Panc1 (cell line): ENCODE measurements at places on chromosomes 7 and 10. TPM values are rescaled to one million over a fixed set of nuclear protein-coding genes. Genes with fewer than 3 reads are reported as not detected.
A peak's percentile ranks its signal among the peaks of the same experiment; 100 is the strongest.

DNA sequence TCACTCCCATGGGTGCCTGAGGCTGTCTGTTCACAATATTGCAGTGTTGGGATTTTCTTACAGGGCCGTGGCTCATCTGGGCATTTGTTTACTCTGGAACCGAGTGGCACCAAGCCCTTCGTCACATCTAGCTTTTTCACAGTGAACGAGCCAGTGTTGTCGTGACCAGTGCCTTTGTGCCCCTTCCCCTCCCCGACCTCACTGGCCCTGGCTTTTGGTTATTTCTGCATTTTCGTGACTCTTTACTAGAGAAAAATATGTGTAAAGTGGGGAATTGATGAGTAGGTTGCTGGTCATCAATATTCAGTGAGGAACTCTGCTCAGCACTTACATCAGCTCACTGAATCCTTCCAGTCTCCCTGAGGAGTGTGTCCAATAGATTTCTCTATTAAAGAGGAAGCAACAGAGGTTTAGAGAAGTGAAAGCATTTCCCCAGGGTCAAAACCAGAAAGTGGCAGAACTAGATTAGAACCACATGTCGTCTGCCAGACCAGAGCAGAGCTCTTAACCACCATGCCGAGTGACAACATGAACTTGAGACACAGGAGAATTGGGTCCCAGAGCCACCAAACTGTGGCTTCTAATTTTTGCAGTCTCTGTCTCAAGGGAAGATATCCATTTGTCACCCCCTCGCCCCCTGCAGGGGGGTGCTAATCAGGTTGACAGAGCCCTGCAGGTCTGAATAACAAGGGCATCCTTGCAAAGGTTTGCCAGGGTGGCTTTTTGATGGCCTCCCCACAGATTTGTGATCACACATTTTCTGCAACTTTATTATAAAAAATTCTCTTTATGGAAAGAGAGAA lies 125.3 kb downstream of the CHN2 start:
- H3K4me3 ChIP-seq = no peak overlapping the region
- H3K4me1 ChIP-seq = no peaks in the 10 kb centered on the region
- no peak for DNase-seq
- no peak overlapping the region for H3K27ac ChIP-seq
- H3K36me3 ChIP-seq = no peaks in the 10 kb centered on the region
- H3K27me3 ChIP-seq = peaks cover 23% of the 10 kb centered on the region

DNA sequence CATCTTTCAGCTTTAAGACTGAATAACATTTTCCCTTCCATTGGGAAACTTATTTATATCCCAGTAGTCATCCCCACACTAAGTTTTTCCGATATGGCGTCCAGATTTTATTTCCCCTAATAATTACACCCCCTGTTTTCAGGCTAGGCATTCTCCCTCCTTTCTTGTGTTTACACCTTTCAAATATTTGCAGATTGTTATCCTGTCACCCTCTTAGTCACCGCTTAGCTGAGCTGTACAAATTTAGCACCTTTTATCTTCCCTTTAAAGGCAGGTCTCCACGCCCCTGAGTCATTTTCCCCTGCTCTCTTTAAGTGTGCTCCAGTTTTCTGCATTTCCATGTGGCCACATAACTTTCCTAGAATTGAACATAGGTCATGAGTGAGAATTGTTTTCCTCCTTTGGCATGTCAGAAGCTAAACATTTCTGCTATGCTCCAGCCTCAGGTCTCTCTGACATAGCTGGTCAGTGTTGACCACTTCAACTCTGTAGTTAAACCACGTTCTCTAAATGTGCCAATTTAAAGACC lies 47.4 kb downstream of the LRRC4 start:
- H3K4me1 ChIP-seq = no peaks in the 10 kb centered on the region
- no peaks in the 10 kb centered on the region for H3K27me3 ChIP-seq
- H3K27ac ChIP-seq = no peak overlapping the region
- DNase-seq = peak; percentile 20
- no peak overlapping the region for H3K4me3 ChIP-seq
- no peaks in the 10 kb centered on the region for H3K36me3 ChIP-seq

- H3K27ac ChIP-seq = peak overlapping the region; percentile 70
- no peak for DNase-seq
- H3K36me3 ChIP-seq = no peaks in the 10 kb centered on the region
- H3K4me1 ChIP-seq = peaks cover 27% of the 10 kb centered on the region
- no peak overlapping the region for H3K4me3 ChIP-seq
Observed at GRCh38 chr7:7653593-7654187, 13.1 kb downstream of the UMAD1 start.

DNA sequence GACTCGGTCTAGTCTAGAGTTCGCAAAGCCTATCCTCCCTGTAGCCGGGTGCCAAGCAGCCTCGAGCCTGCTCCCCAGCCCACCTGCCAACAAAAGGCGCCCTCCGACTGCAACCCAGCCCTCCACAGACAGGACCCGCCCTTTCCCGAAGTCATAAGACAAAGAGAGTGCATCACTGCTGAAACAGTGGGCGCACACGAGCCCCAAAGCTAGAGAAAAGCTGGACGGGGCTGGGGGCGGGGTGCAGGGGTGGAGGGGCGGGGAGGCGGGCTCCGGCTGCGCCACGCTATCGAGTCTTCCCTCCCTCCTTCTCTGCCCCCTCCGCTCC lies 622 bp upstream of the COL1A2 start:
- H3K36me3 ChIP-seq = no peaks in the 10 kb centered on the region
- no peak for DNase-seq
- H3K27me3 ChIP-seq = no peaks in the 10 kb centered on the region
- H3K4me1 ChIP-seq = no peaks in the 10 kb centered on the region
- no peak overlapping the region for H3K4me3 ChIP-seq
- H3K27ac ChIP-seq = no peak overlapping the region

DNA sequence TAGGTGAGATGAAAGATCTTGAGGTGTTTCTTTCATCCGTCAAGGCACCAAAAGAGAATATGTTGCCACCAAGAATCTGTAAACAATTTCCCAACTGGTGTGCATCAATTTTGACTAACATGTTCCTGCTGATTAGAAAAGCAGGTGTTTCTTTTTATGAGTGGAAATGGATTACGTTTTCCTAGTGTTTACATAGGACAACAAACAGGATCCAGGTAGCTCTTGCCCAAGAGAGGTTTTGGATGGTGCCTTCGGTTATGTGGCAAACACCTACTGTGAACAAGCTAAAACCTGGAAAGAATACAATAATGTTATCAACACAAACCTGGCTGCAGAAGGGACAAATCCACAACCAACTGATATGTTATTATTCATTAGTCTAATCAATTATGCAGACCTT lies 53.6 kb upstream of the WNT16 start:
- H3K27ac ChIP-seq = no peak overlapping the region
- no peak for DNase-seq
- H3K4me1 ChIP-seq = no peaks in the 10 kb centered on the region
- H3K36me3 ChIP-seq = no peaks in the 10 kb centered on the region
- H3K27me3 ChIP-seq = peaks cover 2% of the 10 kb centered on the region; the same call in 1 of the 2 replicates
- H3K4me3 ChIP-seq = no peak overlapping the region

GRCh38 chr10:60717852-60718251 lies 60.4 kb upstream of the CDK1 start:
- H3K27me3 ChIP-seq = no peaks in the 10 kb centered on the region; the same call in 1 of the 2 replicates
- DNase-seq = no peak
- no peak overlapping the region for H3K4me3 ChIP-seq
- no peaks in the 10 kb centered on the region for H3K4me1 ChIP-seq

- no peaks in the 10 kb centered on the region for H3K36me3 ChIP-seq
- no peak overlapping the region for H3K4me3 ChIP-seq
- no peaks in the 10 kb centered on the region for H3K27me3 ChIP-seq
- H3K27ac ChIP-seq = peak overlapping the region; percentile 57
Observed at GRCh38 chr10:79089632-79090031, 20.9 kb downstream of the ZMIZ1 start.

DNA sequence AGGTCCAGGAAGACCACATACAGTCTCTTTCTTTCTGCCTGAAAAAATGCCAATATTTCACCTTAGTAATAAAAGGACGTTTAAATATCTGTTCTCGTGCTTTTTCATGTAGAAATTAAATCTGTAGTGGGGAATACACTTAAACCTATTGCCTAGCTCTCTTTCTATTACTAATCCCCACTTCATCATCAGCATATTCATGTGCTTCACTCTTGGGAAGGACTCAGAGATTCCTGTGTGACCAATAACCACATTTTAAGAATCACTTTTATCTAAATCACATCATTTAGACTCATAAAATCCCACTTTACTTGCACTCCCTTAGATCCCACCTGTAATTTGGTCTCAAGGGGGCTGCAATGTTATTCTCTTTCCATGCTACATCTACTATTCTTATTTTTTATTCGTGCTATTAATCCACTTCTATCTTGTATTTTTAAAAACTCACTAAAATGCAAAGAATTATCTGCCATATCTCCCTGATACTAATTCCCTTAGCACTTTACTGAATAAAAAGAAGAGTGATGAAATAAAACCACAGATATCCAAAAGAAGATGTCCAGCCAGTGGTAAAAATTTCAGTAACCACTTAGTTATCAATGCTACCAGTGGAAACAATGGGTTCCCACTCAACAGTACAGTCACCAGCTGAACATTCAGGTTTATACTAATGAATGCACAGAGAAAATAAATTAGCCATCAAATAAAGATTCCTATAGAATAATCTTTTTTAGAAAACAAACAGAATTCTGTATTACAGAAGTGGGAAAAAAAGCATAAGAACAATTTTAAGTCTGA lies 102.1 kb downstream of the PPP1R17 start:
- no peak overlapping the region for H3K27ac ChIP-seq
- H3K27me3 ChIP-seq = no peaks in the 10 kb centered on the region
- no peaks in the 10 kb centered on the region for H3K4me1 ChIP-seq
- no peak overlapping the region for H3K4me3 ChIP-seq

GRCh38 chr7:22630069-22630468 lies 96.9 kb upstream of the IL6 start:
- DNase-seq = no peak
- H3K36me3 ChIP-seq = no peaks in the 10 kb centered on the region
- no peak overlapping the region for H3K4me3 ChIP-seq
- no peaks in the 10 kb centered on the region for H3K27me3 ChIP-seq
- no peak overlapping the region for H3K27ac ChIP-seq

DNA sequence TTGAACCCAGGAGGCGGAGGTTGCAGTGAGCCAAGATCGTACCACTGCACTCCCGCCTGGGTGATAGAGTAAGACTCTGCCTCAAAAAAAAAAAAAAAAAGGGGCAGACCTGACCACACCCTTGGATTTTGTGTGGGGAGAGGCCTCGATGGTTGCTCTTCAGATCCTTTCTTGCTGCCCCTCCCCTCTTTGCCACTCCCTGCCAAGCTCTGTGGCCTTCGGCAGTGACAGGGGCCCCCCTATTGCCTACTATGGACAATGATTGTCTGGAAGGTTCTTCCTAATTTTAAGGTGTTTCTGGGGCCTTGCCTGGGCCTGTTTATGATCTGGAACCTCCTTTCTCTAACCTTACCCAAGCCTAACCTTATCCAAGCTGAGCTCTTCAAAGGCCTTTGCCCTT lies 795 bp downstream of the PRF1 start:
- H3K36me3 ChIP-seq = no peaks in the 10 kb centered on the region
- H3K4me3 ChIP-seq = no peak overlapping the region
- H3K27ac ChIP-seq = no peak overlapping the region
- H3K4me1 ChIP-seq = no peaks in the 10 kb centered on the region
- DNase-seq = no peak
- H3K27me3 ChIP-seq = no peaks in the 10 kb centered on the region

- H3K4me1 ChIP-seq = no peaks in the 10 kb centered on the region
- H3K27ac ChIP-seq = no peak overlapping the region
- no peak overlapping the region for H3K4me3 ChIP-seq
- H3K36me3 ChIP-seq = no peaks in the 10 kb centered on the region
Observed at GRCh38 chr10:74977913-74978847, 133.3 kb upstream of the SAMD8 start.

FOXP2 gene
- 0.54 TPM for total RNA-seq

- H3K27ac ChIP-seq = no peak overlapping the region
- 0 out of 2 replicates have a peak, but pooled peaks cover 4% of the 10 kb centered on the region for H3K36me3 ChIP-seq
- H3K4me3 ChIP-seq = no peak overlapping the region
Observed at GRCh38 chr10:69512901-69513300, 60.3 kb downstream of the NEUROG3 start.

GRCh38 chr7:66150471-66150870 lies 35.8 kb downstream of the CRCP start:
- DNase-seq = no peak
- H3K4me3 ChIP-seq = no peak overlapping the region
- H3K27me3 ChIP-seq = no peaks in the 10 kb centered on the region
- H3K36me3 ChIP-seq = peaks cover 5% of the 10 kb centered on the region; the same call in 1 of the 2 replicates
- no peak overlapping the region for H3K27ac ChIP-seq

- no peaks in the 10 kb centered on the region; the same call in 1 of the 2 replicates for H3K4me1 ChIP-seq
- H3K27me3 ChIP-seq = peaks cover 4% of the 10 kb centered on the region; the same call in 1 of the 2 replicates
- no peaks in the 10 kb centered on the region for H3K36me3 ChIP-seq
- no peak for DNase-seq
- H3K4me3 ChIP-seq = no peak overlapping the region
- no peak overlapping the region for H3K27ac ChIP-seq
Observed at GRCh38 chr7:29095631-29096445, 50.5 kb downstream of the CPVL start.

- no peaks in the 10 kb centered on the region for H3K4me1 ChIP-seq
- DNase-seq = no peak
- H3K27me3 ChIP-seq = no peaks in the 10 kb centered on the region
Observed at GRCh38 chr7:9718071-9718661, 1255.5 kb upstream of the PHF14 start.

DNA sequence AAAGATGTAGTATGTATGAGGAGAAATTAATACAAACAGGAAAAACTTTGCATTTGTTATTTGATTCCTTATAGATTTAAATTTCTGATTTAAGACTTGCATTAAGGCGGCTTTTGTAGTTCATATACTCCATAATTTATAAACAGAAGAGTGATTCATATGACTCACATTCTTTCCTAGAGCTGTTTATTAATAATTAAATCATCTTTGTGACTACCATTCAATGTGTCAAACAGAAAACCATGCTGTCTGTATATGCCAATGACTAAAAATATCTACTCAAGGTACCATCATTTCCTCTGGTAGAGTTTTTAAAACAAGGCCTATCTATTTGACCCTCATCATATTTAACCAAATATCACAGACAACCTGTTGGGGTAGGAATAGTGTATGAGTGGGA lies 501.7 kb downstream of the PARD3 start:
- DNase-seq = no peak
- H3K4me3 ChIP-seq = no peak overlapping the region
- H3K36me3 ChIP-seq = no peaks in the 10 kb centered on the region
- no peaks in the 10 kb centered on the region for H3K27me3 ChIP-seq
- no peaks in the 10 kb centered on the region for H3K4me1 ChIP-seq
- no peak overlapping the region for H3K27ac ChIP-seq

GRCh38 chr10:71998840-71999194 lies 34.6 kb downstream of the CHST3 start:
- H3K4me1 ChIP-seq = peaks cover 60% of the 10 kb centered on the region
- no peak overlapping the region for H3K4me3 ChIP-seq
- no peaks in the 10 kb centered on the region for H3K27me3 ChIP-seq
- no peak for DNase-seq
- no peaks in the 10 kb centered on the region for H3K36me3 ChIP-seq

GRCh38 chr7:11557627-11558026 lies 274.4 kb downstream of the THSD7A start:
- DNase-seq = peak; percentile 13
- H3K4me3 ChIP-seq = no peak overlapping the region
- H3K27ac ChIP-seq = no peak overlapping the region
- H3K4me1 ChIP-seq = no peaks in the 10 kb centered on the region
- no peaks in the 10 kb centered on the region for H3K27me3 ChIP-seq
- no peaks in the 10 kb centered on the region for H3K36me3 ChIP-seq

GRCh38 chr7:41705109-41705901 lies 2.4 kb upstream of the INHBA start:
- peaks cover 3% of the 10 kb centered on the region for H3K27me3 ChIP-seq
- no peaks in the 10 kb centered on the region for H3K36me3 ChIP-seq
- no peaks in the 10 kb centered on the region for H3K4me1 ChIP-seq
- no peak for DNase-seq
- peak overlapping the region; percentile 47 for H3K4me3 ChIP-seq

GRCh38 chr10:36489181-36489580 lies 636.2 kb upstream of the ANKRD30A start:
- no peak for DNase-seq
- no peak overlapping the region for H3K4me3 ChIP-seq
- no peaks in the 10 kb centered on the region for H3K36me3 ChIP-seq
- H3K4me1 ChIP-seq = no peaks in the 10 kb centered on the region

AGR3 gene
- not detected for total RNA-seq
